GM12891 (cell line): ENCODE measurements at places on chromosomes 3 and 15.

DNA sequence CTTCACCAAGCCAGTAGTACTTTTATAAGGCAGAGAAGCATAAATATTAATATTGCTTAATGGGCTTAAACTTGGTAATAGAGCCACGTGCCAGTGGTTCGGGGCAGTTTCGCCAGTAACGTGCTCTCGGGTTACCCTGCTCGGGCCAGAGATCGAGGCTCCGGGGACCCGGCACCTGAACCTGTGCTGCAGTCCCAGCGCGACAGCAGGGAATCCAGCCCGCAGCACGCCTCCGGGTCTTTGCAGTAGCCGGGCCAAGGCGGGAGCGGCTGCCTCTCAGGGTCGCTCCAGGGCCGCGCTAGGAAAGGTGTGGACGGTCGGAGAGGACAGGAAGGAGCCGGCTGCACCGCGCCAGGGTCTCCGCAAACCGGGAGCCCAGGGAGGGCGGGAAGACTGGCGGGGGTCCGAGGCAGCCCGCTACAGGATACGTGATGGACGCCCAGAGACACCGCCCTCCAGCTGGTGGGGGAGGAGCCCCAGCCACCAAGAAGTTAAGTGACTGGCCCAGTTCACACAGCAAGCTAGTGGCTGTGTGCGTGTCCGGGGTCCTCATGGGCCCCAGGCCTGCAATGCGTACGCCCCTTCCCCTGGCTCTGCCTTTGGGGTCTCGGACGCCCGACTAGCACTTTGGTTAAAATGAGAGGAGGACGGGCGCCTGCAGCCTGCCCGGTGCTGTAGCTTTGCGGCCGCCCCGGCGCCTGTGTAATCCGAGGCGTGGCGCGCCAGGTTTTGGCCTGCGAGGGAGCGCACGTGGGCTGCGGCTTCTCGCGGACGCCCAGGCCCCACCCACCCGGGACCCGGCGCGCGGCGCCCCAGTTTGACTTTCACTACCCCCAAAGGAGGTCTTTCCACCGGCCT lies 1.2 kb upstream of the PDE8A start:
- DNase-seq, result peak; percentile 79

DNA sequence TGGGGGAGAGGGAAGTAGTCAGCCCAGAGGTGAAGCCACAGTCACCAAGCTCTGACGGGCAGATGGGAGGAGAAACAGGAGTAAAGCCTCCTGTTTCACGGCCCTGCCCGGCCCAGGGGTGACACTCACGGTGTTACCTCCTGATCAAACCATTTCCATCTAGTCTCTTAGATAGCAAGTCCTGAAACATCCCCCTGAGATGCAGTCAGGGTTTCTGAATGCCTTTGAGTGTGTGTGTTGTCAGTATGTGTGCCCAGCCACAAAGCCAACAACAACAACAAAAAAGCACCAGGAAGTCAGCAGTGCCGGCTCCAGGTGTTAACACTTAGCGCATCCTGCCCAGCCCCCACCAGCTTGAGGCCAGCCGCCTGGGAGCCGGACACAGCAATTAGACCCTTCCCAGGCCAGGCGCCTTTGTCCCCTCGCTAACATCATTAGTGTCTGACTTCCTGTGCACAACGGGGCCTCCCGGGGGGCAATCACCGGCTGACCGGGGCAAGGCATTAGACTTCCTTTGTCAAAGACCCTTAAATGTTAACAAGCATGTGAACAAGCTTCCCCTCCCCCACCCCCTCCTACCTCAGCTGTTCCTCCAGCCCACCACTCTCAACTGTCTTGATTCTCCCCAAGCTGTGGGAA lies 34.5 kb downstream of the IL17RD start:
- no peak for DNase-seq

- no peak for DNase-seq
Measured at GRCh38 chr15:68302729-68303128, 25.2 kb downstream of the FEM1B start.

GRCh38 chr3:99466331-99466730 lies 172.1 kb upstream of the COL8A1 start:
- no peak for DNase-seq

DNA sequence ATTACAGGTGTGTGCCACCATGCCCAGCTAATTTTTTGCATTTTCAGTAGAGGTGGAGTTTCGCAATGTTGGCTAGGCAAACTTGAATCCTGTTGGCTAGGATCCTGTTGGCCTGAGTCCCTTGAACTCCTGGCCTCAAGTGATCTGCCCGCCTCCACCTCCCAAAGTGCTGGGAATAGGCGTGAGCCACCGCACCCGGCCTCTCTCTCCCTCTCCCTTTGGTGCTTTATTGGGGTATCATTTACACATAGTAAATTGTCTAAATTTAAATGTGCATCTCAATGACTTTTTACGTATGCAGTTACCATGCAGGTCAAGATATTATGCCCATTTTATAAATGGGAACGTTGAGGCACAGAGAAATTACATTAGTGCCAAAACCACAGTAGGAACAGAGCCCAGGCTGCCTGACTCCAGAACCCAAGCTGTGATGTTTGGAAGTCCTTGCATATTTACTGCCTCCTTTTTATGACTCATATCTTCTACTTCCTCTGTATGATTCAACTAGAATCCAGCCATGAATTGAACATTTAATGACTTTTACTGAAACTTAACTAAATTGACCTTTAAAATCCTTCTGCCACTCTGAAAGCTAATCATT lies 34.0 kb upstream of the RPP14 start:
- DNase-seq, result no peak

GRCh38 chr15:74226761-74227540 lies 9.2 kb upstream of the CCDC33 start:
- DNase-seq, result no peak

DNA sequence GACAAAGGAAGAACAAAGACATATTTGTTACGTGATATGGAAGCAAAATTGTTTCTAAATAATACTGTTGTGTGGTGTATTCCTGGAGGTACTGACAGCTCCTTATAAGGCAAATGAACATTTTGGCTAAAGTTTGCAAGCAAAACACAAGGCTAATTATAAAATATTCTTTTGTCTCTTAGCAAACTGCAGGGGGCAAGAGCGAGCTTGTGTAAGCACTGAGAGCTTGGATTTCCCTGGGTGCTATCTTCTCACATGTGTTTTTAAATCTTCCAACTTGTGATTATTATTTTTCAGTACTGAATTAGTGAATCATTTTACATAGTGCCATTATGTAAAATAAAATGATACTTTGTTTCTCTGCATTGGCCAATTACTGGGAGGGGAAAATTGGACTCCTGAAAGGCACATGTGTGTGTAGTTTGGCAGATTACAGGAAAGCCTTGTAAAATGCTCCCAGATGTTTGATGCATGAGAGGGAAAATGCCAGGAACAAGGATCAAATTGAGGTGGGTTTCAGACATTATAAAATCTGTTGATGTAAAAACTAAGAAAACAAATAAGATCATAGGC lies 611.5 kb downstream of the AGBL1 start:
- DNase-seq, result no peak

DNA sequence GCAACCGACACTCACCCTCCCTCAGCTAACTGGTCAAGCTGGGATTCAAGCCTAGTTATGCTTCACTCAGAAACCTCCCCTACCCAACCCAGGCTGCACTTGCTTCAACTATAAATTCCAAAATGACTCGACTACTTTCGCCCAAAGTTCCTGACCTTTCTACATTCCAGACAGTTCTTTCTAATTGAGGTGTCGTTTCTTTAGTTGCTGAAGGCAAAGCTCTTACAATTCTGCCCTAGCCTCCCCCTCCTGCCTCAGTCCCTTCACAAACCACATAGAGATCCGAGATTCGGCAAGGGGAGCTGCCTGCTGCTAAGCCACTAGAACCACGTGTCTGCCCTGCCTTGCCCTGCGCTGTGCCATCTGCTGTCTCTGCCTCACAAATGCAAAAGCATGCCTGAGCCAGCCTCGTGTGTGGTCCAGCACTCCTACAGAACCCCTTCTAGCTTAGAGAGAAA lies 74.7 kb upstream of the SH3GL3 start:
- no peak for DNase-seq

DNA sequence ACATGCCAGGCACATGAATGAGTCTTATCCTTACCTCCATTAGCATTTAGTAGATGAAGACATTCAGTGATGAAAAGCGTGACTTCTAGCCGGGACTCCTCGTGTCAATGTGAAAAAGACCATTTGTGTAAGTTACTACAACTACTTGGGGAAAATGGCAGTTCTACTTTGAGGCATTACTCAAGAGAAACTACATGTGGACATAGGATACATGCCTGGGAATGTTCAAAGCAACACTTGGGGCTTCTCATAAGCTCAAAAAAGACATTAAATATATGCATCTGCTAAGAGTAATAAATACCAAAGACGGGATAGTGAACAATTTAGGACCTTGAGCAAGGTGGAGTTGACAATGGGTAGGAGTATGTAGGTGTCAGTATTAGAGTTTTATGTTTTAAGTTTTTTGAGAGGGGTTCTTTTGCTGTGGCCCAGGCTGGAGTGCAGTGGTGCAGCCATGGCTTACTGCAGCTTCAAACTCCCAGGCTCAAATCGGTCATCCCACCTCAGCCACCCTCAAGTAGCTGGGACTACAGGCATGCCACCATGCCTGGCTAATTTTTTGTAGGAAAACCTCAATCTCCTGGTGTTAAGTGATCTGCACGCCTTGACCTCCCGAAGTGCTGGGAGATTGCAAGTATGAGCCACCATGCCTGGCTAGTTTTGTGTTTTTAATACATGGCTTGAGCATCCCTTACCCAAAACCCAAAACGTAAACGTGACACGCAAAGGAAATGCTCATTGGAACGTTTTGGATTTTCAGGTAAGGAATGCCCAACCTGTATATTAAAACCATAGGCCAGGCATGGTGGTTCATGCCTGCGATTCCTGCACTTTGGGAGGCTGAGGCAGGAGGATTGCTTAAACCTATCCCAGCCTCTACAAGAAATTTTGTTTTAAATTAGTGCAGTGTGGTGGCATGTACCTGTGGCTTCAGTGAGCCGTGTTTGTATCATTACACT lies 3.9 kb downstream of the RPLP1 start:
- no peak for DNase-seq

- no peak for DNase-seq
Measured at GRCh38 chr15:85005746-85006145, 24.1 kb downstream of the PDE8A start.

- DNase-seq, result no peak
Measured at GRCh38 chr3:30097022-30097650, 509.3 kb upstream of the TGFBR2 start.

DNA sequence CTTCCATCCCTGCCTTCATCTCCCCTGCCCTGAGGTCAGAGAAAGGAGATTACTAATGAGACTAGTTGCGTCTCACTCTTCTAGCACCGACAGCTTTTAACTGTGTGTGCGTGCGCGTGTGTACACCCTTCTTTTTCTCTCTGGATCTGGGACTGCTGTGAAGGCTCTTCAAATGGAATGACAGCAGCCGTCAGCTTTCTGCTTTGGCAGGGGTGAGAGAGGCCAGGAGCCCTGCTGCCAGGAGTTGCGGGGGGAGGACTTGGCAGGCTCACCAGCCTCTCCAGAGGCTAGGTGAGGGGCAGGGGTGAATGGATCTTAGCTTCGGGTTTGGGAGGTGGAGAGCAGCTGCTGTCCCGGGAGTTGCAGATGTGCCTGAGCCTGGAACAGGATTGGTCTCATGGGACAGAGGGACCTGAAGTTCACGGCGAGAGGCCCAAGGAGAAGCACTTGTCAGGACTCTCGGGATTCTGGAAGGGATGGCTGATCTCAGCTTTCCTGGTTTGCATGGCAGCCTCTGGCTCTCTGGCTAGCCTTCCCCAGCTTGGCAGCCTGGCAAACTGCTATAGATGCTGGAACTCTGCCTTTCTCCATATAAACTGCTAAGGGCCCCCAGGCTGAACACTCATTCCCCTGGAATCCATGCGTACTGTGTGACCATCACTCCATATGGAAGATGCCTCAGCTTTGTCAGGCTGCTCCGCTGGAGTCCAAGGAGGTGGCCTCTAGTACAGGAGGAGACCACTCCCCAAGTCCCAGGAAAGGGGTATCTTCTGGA lies 16.6 kb downstream of the TEX264 start:
- DNase-seq, result no peak

DNA sequence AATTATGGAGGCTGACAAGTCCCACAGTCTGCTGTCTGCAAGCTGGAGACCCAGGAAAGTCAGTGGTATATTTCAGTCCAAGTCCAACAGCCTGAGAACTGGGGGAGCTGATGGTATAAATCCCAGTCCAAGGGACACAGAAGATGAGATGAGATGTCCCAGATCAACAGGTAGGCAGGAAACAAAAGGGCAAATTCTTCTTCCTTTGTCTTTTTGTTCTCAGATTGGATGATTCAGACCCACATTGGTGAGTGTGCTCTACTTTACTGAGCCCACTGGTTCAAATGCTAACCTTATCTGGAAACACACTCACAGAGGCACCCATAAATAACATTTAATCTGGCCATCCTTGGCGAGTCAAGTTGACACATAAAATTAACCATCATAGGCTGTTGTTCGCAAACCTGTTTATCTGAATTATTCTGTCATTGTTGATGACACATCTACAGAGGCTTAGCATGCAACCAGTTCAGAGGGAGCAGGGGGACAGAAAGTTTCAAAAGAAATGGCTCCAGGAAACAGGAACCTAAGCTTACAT lies 62.7 kb upstream of the ITGA11 start:
- DNase-seq, result no peak

DNA sequence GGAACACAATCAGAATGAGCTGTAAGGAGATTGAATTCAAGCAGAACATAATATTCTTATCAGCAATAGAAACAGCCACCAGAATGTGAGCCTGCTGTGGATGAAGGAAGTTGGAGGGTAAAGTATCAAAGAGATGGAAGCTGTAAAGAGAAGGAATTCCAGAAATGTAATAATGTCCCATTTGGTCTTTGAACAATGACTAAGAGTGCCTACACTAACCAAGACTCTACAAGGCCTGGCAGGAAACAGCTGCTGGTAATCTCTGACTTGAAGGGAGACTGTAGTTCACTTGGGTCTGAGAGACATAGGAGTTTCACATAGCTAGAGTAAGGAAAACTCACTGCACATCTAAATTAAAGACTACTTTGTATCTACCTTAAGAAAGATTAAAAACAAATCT lies 1176.0 kb upstream of the ALCAM start:
- no peak for DNase-seq

- DNase-seq, result no peak
Measured at GRCh38 chr15:60673918-60674558, 195.1 kb upstream of the ICE2 start.

- DNase-seq, result no peak
Measured at GRCh38 chr3:184663356-184663755, 48.5 kb downstream of the MAGEF1 start.

GRCh38 chr3:127768346-127769008 lies 53.8 kb downstream of the MGLL start:
- DNase-seq, result no peak

DNA sequence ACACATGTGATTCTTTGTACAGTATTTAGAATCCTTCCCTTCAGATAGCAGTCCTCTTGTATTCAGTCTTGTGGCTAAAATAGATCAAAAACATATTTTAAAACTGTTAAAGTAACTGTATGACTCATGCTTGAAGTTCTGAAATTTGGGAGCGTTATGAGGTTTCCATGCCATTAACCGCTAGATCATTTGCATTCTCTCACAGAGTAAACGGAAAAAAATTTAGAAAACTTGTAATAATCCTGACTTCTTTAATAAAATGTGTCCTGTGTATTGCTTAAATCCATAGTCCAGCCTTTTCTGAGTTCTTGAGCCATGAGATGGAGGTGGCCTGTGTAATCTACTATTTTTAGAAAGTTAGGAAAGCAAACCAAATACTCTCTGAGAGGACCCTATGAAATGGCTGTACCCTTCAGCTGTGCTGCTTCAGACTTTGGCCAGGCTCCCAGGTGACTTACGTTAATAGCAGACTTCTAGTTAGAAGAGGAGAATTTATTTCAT lies 33.8 kb downstream of the MBNL1 start:
- no peak for DNase-seq
